ENCODE measurements at places on chromosomes 1 and 21.

- no peak for DNase-seq
Measured at GRCh38 chr1:41322835-41323234, 38.4 kb upstream of the FOXO6 start.

GRCh38 chr1:8752921-8753713 is 64.3 kb downstream of the RERE start:
- DNase-seq = no peak

- DNase-seq = no peak
Measured at GRCh38 chr1:172607145-172607544, 51.8 kb upstream of the FASLG start.

DNA sequence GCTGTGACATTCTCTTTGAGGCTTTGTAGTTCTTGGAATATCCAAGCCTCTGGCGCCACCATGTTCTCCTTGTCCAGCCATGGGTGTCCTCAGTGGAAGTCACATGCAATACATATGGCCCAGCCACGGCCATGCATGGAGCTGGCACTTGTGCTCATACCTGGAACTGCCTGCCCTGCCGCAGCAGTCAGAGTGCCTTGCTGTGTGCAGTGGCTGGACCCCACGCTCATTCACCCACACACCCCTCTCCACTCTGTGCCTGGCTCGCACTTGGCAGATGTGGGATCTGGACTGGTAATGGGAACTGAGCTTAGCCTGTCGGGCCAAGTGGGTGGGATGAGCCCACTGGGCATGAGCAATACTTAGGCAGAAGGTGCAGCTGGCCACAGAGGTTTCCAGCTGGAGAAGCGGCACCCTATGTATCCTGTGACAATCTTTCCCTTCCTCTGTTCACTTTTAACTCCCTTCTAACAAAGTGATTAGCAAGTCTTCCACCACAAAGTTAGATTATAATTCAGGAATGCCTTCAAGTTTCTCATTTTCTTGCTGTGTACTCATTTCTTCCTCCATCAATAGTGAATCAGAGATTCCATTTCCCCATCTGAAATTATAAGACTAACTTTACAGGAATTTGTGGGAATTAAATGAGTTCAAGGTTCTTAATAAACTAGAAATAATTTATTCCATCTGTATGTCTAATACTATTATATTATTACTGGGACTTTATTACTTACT is 351.6 kb upstream of the NCAM2 start:
- DNase-seq = no peak

GRCh38 chr1:204872262-204872881 is 1.7 kb downstream of the NFASC start:
- DNase-seq = no peak

- no peak for DNase-seq
Measured at GRCh38 chr1:40925834-40926410, 53.6 kb upstream of the CTPS1 start.
